ENCODE measurements at places on chromosomes 5 and 9.

- DNase-seq: peak; percentile 58
Measured at GRCh38 chr9:131835151-131835910, 95.5 kb upstream of the RAPGEF1 start.

DNA sequence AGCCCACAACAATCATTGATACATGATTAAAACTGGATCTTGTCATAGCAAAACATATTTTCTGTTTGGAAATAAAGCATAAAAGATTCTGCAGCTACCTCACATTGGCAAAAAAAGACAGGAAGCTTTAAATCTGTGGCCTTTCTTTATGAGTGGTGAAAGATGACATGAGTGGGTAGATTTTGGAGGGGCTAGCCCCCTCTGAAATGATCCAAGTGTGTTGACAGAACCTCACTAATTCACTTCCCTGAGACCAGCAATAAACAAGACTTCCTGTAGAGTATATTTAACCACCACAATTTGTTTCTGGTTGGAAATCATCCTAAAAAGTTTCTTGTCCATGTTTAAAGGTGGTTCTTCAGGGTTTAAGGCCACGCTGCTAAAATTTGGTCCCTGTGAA lies 530.8 kb downstream of the SPATA31D1 start:
- DNase-seq: no peak

DNA sequence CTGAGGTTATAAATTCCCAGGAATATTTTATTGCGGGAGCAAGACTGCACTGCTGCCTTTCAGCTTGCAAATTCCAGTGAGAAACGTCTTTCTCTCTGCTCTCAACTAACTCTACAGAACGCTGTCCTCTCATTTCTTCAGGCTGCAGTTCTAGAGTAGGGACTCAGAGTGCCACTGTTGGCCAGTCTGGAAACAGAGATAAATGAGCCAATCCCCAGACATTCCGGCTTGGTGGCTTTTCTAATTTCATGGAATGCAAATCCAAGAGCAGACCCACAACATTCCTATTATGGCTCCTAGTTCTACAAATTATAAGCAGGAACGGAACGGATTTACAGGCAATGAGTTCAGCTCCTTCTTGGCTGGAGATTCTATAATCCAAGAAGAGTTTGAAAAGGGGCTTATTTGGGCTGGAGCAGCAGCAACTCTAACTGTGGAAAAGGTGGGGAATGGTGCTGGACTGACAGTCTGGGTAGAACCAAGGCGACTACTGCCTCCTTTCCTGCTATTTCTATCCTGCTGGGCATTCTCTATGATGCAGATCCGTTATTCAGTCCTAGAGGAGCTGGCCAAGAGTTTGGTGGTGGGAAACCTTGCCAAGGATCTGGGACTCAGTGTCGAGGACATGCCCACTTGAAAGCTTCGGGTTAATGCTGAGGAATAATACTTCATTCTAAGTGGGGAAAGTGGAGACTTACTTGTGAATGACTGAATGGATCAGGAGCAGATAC lies 9.3 kb downstream of the PCDHGA12 start:
- DNase-seq: no peak

DNA sequence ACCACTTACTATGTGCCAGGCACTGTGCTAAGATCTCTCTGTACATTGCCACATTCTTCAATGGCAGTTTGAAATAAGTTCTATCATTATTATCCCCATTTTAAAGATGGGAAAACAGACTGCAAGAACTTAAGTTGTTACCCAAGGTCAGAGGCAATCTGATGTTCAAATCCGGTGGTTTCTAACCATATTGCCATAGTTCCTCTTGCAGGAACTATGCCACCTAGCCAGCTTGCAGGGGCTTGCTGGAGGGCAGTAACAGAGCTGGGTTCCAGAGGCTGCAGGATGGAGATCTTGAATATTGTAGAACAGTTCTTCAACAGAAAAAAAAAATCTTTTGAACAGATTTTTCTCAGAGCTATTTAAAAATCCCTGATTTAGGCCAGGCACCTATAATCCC lies 71.8 kb upstream of the TNFAIP8 start:
- no peak for DNase-seq

DNA sequence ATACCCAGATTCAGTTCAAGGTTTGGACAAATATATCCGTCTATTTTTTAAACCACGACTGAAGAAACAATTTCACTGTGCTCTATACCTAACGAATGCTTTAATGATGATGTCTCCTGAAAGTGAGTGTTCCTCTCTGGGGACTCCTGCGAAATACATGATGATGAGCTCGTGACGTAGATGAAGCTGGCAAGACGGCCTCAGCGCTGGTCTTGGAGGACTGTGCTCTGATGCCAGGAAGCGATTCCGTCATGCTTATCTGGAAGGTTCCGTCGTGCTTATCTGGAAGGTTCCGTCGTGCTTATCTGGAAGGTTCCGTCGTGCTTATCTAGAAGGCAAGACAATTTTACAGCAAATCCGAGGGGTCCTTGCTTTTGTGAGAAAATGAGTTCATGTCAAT lies 250.8 kb upstream of the IRX2 start:
- no peak for DNase-seq

GRCh38 chr5:11048760-11049159 lies 287.7 kb upstream of the DAP start:
- no peak for DNase-seq

- no peak for DNase-seq
Measured at GRCh38 chr5:81420039-81420667, 26.2 kb upstream of the ACOT12 start.

DNA sequence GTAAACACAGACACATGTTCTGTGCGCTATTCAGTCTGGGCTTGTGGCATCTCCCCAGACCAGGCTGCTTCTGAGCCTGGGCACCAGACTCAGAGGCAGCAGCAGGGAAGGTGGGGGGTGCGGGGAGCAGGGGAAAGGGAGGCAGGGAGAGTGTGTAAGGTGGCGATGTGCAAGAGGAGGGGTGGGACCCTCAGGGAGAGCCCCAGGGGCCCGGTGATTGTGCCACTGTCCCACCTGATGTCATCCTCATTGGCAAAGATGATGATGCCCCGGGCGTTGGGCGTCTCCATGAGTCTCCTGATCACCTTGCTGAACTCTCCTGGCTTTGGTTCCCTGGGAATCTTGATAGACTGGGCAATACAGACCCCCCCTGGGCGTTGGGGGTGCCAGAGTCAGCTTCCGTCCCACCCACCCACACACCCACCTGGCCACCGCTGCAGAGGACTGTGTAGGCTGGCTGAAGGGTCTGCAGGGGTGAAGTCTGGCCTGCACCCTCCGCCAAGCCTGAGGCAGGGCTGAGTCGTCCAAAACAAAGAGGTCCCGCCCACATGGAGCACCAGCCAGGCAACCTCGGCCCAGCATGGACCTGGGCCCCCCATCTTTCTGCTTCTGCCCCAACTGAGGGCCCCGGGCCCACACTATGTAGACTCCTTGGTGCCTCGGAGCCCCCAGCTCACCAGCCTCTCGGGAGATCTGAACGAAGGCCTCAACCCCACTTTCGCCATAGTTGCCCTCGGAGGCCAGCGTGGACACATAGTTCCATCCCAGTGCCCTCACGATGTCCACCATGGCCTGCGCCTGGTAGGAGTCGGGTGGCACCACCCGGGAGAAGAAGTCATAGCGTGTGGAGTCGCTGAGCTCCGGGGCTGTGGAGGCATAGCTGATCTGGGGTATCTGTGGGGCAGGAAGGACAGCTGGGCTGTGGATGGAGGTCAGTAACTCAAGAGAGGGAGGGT lies 3.7 kb downstream of the GRM6 start:
- DNase-seq: no peak

GRCh38 chr9:78238046-78239038 lies 2.5 kb downstream of the CEP78 start:
- DNase-seq: no peak

DNA sequence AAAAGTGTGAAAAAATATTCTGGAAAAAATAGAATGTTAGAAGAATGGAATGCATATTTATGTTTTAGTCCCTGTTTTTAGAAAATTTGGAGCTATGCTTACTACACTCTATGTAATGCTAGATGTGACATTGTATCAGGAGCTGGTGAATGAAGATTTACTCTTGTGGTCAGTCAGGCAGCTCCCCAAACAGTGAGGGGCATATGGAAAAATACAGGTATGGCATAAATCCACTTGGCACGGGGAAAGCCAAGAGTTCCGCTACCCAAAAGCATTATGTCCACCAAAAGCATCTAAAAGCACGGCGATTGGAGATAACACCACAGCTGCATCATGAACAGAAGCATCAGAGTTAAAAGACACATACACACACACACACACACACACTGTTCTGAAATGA lies 220.2 kb upstream of the KLF9 start:
- DNase-seq: no peak

- DNase-seq: no peak
Measured at GRCh38 chr9:31377358-31377757, 1007.1 kb upstream of the ACO1 start.

GRCh38 chr9:126874546-126875314 lies 14.3 kb downstream of the ZBTB34 start:
- no peak for DNase-seq

DNA sequence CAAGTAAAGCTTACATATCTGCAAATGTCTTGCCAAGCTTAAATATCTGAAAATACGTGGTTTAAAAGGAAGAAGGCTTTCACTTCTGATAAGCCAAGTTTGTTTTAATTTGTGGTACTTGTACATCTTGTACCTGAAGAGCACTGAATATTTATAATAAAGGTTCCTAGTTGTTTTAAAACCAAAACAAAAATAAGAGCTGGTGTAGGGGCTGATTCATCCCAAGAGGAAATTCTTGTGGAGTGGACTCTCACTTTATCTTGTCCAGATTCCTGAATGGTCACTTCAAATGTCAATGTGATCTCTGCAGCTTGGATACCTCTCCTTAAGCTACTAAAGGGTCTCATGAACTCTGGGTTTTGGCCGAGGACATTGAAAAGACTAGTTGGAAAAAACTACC lies 29.5 kb downstream of the MAMDC2 start:
- no peak for DNase-seq

GRCh38 chr5:72954389-72954788 lies 1.5 kb upstream of the FCHO2 start:
- DNase-seq: no peak

DNA sequence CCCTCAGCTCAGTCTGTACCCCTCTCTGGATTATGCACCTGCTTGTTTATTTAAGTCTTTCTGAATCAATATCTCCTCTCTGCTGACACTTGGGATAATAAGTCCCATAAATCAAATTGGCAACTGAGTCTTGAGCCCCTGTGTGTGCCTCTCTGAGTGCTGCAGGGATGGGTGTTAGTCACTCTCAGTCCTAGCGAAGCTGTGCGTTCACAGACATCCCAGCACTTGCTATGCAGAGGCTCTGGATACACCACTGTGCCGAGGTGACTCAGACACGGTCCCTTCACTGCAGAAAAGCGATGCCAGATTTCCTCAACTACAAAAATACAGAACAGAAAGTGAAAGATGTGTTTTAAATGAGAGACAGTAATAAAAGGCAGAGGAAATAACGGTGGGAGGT lies 4.1 kb upstream of the KCNMB1 start:
- peak; percentile 22 for DNase-seq

DNA sequence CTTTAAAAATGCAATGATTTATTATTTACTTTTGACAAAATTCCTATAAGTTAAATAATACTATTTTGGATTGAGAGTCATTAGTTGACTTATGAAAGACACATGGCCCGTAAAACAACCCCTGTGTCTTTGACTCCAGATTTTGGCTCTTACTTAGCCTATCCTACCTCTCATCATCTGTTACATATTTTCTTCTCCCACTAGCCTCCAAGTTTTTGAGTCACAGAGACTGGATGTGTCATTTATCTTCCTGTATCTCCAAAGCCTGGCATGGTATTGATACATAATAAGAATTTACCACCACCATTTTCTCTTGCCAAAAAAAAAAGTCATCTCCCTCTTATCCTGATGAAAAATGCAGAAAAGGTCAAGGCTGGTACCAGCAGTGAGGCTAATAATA lies 99.9 kb downstream of the GABRB2 start:
- no peak for DNase-seq

DNA sequence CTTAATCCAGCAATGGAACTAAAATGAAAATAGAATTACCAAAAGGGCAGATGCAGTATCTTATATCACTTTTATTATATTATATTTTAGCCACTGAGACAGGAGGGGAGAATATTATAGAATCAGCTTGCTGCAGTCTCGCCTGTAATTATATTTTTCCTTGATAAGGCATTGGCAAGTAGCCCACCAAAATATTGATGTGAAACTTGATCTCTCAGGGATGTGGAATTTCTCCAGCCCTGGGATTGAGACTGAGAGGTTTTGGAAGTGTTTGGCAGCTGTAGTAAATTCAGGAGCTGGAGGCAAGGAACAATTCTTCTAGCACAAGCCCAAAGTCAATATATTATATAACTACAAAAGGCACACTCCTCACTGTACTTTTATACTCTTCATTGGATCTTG lies 142.1 kb upstream of the ADAMTSL1 start:
- DNase-seq: no peak

DNA sequence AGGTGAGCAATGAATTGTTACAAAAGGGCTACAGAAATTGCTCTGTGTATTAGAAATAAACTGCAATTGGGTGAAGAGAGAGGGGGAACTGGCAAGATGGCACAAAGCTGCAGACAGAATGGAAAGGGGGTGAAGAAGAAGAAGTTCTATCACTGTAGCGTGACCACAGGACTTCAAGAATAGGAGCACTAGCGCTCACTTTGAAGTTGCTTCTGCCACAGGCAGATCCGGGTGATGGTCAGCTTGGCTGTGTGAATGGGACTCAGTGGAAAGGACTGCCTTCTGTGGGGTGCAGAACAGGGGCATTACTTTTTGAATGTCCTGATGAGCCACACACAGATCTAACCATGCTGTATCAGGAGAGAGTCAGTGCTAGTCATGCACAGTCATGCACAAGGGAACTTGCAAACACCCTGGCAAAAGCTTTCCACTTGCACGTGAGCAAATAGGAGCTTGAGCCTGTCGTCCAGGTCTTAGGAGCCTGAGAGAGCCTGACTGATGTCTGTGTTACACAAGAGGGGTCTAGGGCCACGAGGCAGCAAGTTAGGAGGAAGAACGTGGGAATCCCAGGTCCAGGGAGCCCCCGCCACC lies 16.3 kb downstream of the IL5 start:
- no peak for DNase-seq

- DNase-seq: no peak
Measured at GRCh38 chr5:75325242-75325641, 11.8 kb upstream of the HMGCR start.

- DNase-seq: no peak
Measured at GRCh38 chr9:8025551-8025950, 226.0 kb upstream of the DMAC1 start.

- no peak for DNase-seq
Measured at GRCh38 chr9:106502930-106503329, 360.0 kb upstream of the ZNF462 start.

GRCh38 chr5:67115246-67115645 lies 81.4 kb downstream of the CD180 start:
- DNase-seq: no peak

DNA sequence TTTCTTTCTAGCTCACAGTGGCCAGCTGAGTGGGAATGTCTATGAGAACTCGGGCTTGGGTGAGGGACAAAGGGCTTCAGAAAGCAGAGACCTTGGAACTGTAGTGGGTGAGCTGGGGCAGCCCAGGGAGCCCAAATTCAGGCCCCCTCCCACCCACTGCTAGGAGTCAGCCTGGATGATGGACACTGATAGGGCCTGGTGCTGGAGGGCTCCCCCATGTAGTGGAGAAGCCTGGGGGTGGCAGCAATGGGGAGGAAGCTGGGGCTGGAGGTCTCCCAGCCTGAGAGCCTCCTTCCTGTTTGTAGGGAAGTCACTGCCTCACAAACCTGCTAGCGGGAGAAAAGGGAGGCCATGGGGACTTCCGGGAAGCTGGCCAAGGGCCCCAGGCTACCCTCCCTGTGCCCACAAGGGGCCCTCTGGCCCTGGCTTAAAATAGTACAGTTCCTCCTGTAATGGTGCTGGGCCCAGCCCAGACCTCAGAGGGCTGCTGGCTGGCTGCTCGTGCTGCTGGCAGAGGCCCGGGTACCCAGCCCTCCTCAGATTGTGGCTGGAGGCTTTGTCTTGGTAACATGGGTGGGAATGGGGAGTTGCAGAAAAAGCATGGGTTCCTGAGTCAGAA lies 6.3 kb upstream of the NR5A1 start:
- no peak for DNase-seq
